Activated gamma-delta T cell treated with anti-CD3 and anti-CD28 coated beads, Interleukin-2, amount 50 U/mL, for 16 hours (primary cell): ENCODE measurements at places on chromosomes 4 and X.

- no peak for DNase-seq
These were observed 6.1 kb downstream of the TACC3 start for GRCh38 chr4:1727117-1728031.

- no peak for DNase-seq
These were observed 49.2 kb upstream of the HDAC8 start for GRCh38 chrX:72621625-72622485.

DNA sequence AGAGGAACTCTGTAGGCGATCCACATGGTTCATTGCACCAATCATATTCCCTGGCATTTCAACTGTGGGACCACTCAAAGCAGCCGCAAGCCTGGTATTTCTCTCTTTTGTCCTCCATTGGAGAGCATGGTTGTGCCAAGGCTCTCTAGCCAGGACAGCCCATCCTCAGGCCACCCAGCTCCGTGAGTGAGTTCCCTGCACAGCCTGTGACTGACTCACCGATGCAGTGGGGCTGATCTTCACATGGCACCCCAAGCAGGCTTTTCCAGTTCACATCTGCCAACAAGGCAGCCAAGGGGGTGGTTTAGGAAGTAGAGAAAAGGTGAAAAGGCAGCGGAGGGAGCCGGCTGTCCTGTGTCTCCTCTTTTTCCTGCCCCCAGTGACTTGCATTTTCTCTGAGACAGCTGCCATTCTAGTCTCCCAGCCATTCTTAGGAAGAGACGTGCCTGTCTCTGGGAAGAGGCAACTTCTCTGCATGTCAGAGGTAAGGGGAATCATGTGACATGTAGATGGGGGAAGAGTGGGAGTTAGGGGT is 69.2 kb downstream of the MID1IP1 start:
- no peak for DNase-seq

DNA sequence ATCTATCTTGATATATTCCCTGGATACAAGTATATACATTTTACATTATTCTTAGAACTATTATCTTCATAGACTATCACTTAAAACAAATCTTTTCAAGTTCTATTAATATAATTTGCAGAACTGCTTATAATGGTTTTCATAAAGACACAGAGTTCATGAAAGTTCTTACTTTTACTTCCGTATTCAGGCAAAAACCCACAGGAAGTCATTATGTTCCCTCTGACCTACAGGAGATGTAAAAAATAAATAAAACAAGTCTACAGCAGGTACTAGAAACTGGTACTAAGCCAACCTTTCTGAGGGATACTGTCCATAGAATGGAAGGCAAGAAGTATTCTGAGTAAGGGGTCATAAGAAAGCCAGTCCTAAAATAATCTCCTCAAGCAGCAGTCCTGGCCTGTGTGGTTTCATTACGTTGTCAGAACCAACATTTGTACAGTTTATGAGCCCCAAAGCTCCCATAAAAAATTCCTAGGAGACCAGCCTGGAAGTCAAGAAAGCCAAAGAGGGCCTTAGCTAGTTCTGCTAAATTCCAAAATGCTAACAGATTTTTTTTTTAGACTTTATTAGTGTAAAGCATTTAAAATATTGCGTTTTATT is 68.6 kb downstream of the CAMK2D start:
- DNase-seq, result no peak
